ENCODE measurements at places on chromosomes 16 and 17.
A peak's percentile ranks its signal among the peaks of the same experiment; 100 is the strongest.

DNA sequence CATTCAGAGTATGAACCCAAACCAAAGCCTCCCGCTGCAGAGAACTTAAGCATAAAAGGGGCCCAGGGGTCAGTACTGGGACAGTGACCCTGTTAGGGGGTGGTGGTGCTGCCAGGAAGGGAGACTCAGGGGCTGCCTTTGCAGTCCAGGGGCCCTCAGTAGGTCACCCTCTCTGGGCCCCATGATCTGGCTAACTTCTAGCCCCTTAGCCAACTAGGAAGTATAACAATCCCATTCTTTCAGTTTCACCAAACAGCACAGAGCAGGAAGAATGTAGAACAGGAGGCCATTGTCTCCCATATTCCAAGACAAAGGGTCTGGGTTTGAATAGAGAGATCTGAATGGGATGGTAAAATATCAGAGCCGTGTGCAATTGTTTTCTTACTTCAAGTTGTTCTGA is 378.6 kb upstream of the C16orf82 start:
- no peak for DNase-seq

GRCh38 chr17:82252511-82253178 is 20.9 kb downstream of the CSNK1D start:
- DNase-seq, result no peak

GRCh38 chr17:48995304-48995973 is 1.7 kb upstream of the IGF2BP1 start:
- no peak for DNase-seq

DNA sequence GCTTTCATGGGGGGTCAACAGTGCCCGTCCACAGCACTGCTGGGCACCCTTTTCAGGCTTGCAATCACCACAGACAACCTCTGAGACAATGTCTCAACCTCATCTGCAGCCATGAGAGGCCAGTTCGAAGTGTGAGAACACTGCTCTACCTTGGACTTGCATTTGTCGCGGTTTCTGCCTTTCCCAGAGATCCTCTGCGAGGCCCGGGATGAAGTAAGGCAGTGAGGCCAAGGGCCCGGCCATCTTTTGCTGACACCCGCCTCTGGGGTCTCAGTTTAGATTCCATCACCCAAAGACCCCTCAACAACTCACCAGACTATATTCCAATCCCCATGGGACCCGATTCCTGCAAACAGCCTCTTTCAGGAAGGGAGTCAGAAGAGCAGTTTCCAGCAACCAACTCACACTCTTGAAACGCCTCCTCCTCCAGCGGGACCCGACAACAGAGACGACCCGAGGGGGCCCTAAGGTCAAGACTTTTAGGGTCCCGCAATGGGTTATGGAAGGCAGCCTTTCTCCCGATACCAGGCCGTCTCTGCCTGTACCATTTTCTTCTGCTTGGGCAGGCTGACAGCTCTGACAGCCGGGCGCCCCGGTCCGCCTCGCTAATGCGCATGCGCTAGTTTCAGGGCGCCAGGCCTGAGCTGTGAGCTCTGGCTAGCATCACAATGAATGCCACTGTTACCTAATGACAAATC is 576.0 kb downstream of the KCNJ18 start:
- no peak for DNase-seq

GRCh38 chr17:56440419-56440818 is 153.1 kb upstream of the NOG start:
- DNase-seq, result peak; percentile 71

DNA sequence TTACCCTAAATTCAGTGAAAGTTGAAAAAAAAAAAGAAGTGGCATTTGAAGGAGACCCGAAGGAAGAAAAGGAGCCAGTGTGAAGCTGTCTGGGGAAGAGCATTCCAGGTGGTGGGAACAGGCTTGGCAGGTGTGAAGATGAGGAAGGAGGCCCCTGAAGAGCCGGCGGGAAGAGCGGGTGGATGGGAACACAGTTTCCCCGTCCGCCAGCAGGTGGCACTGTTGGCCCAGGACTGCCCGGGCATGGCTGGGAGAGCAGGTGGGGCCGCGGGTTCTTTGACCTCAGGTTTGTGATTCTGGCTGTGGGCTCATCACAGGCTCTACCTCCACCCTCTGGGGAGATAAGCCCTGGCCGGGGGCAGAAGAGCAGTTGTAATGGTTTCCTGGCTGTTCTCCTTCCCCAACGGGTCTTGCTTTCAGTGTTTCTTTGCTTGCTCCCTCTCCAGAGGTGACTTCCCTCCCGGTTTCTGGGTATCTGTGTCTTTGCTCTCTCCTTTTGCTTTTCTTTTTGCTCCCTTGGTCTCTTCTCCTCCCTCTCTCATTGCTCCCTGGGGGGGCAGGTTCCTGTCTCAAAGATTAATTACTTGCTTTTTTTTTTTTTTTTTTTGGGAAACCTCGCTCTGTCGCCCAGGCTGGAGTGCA is 32.3 kb downstream of the RAP1GAP2 start:
- peak; percentile 29 for DNase-seq

GRCh38 chr17:73782641-73783381 is 138.6 kb upstream of the SDK2 start:
- DNase-seq, result no peak

DNA sequence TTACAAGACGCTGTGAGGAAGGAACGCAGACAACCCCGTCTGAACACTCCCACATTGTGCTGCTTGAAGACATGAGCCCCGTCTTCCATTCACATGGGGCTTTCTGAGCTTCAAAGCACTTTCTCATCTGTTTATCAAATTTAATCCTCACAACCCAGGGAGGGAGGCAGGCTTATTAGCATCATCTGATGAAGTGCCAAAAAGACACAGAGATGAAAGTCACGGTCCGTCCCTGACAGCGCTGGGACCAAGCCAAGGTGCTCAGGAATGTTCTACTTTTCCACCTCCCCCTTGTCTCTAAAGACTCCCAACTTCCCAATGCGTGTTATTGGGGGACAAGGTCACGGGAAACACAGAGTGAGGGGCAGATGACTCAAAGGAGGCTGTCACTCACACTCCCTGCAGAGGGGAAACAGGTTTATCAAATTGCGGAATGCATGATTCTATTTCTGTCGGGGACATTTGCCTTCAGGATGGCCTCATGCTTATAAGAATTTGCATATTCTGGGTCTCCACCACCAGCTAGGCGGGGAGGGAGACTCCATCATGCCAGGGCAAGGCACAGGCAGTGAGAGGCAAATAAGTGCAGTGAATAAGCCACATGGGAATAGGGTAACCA is 10.7 kb downstream of the XYLT1 start:
- DNase-seq, result peak; percentile 58

DNA sequence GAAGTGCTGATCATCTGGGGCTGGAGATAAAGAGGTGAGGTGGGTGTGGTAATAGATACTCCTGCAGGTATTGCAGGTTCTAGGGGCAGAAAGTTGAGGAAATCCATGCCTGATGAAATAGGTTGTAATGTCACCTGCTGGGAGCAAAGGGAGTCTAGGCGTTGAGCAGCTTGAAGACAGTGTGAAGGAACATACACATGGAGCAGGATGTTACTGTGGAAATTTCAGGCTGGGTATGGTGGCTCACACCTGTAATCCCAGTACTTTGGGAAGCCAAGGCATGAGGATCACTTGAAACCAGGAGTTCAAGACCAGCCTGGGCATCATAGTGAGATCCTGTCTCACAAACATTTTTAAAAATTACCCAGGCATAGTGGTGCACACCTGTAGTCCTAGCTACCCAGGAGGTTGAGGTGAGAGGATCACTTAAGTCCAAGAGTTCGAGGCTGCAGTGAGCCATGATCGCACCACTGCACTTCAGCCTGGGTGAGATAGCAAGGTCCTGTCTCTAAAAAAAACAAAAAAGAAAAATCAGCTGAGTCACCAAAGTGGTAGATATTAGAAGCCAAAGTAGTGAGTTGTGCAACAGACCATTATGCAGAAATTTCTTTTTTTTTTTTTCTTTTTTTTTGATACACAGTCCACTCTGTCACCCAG is 9.1 kb upstream of the CRYBA1 start:
- DNase-seq, result peak; percentile 70

DNA sequence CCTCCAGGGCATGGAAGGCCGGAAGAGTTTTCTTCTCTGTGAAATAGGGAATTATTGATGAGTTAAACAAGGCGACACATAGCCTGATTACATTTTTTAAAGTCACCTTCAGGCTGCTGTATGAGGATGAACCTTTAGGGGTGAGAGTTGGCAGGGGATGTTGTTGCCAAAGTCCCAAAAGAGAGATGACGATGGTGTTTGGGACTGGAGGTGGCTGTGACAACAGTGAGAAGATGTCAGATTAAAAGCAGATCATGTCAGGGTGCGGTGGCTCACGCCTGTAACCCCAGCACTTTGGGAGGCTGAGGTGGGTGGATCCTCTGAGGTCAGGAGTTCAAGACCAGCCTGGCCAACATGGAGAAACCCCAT is 16.8 kb upstream of the ASGR2 start:
- DNase-seq, result no peak

DNA sequence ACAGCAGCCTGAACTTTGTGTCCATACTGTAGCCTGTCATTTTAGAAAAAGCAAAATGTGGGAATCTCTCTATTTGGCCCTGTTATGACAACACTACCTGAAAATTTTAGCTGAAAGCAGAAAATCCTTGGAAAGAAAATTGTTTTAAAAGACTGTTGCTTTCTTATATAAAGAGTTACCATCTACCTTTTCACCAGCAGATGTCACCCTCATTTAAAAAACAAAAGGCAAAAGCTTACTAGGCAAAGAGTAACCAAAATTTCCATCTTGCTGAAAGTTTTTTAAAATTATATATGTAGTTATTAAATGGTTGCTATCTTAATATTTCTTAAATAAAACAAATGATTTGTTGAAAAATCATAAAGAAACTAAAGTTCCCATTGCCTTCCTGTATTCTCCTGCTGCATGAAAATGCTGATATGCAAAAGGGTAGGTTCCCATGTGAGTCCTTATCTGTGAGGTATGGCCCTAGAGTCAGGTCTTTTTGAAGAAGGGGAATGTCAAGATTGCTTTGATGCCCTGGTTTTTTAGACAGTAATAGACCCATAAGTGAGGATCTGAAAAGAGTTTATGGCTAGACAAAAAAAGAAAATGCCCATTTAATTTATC is 61.0 kb downstream of the TNRC6C start:
- DNase-seq, result peak; percentile 47

GRCh38 chr17:73412914-73413313 is 101.1 kb upstream of the CDC42EP4 start:
- no peak for DNase-seq

- no peak for DNase-seq
Measured at GRCh38 chr17:29711588-29712385, 89.1 kb upstream of the CORO6 start.

- peak; percentile 28 for DNase-seq
Measured at GRCh38 chr16:8655184-8655717, 19.2 kb upstream of the ABAT start.

GRCh38 chr16:84194470-84195200 is 3.7 kb downstream of the ADAD2 start:
- DNase-seq, result no peak

- DNase-seq, result no peak
Measured at GRCh38 chr16:1134776-1135458, 18.0 kb upstream of the CACNA1H start.

GRCh38 chr16:86363057-86363490 is 147.3 kb upstream of the FOXF1 start:
- DNase-seq, result peak; percentile 99

DNA sequence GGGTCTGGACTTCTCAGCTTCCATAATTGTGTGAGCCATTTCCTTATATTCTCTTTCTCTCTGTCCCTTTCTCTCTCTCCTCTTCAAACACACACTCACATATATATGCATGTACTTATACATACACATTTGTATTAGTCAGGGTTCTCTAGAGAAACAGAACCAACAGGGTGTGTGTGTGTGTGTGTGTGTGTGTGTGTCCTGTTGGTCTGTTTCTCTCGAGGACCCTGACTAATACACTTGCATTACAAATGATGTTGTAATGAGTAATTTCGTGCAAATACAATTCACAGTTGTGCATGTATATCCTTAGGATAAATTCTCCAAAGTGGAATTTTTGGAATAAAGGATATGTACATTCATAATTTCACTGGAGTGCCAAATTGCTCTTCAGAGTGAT is 115.3 kb downstream of the NPIPB5 start:
- DNase-seq, result peak; percentile 38

- no peak for DNase-seq
Measured at GRCh38 chr17:59108400-59109102, 1.9 kb upstream of the TRIM37 start.

DNA sequence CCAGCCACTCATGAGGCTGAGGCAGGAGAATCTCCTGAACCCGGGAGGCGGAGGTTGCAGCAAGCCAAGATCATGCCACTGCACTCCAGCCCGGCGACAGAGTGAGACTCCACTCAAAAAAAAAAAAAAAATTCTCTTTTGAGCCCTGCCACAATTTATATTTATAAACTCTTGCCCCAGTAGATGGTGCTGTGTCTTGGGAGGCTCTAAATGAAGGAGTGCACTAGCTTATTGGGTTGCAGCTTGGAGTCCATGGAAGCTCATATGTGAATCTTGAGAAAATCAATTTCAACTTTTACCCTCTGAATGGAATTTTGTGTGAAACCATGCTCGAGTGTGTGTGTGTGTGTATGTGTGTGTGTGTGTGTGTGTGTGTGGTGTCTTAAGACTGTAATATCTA is 420.1 kb downstream of the HS3ST4 start:
- no peak for DNase-seq

DNA sequence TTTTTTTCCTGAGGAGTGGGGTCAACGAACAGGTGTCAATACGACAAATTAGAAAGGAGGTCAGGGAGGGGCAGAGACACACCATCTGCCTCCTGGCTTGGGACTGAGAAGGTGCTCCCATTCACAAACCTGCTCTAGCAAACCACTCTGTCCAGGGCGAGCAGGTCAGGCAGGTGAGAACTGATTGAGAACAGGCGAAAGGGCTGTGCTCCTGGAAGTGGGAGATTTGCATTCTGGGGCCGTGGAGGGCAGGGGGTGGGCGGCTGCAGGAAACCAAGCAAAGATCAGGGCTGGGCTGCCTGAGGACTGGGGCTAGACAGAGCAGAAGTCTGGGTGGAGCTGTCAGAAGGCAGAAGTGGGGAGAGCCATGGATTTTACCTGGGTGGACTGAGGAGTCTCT is 98.9 kb upstream of the NLRP1 start:
- DNase-seq, result no peak

DNA sequence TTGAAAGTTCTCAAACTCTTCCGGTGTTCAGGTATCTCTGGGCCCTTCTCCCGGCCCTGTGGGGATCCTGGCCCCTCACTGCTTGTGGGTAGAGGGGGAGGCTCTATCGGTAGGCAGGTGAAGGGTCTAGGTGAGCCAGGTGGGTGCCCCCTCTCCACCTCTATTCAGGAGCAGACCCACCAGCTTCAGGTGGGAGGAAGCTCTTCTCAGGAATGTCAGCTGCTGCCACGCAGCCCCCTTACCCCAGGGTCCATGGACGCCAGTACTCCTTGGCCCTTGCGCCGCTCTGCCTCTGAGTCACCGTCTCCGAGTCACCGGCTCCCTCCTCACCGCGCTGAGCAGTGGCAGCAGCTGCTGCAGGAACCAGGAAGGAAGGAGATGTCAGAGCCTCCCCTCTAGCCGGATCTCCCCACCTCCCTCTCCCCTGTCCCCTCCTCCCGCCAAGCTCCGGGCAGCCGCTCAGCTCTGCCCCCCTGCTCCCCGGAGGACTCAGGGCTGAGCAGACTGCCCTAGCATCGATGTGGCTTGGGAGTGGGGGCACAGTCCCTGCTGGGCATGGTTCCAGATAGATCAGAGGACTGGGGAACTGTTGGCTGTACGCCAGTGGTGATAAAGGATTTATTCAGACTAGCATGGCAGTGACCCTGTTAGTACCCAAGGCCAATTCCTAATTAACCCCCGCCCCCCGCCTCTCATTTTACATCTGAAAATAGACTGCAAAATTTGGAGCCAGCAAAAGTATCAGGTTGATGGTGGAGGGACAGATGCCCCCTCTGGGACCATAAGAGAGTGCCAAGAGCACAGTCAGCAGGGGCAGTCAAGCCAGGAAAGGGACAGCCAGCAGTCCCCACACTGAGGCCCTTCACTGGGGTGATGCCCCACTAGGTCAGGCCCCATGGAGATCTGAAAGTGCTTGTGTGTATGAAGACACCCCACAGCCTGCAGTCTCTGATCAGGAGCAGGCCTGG is at the start of gene OSBPL7:
Gene OSBPL7 (minus strand): TSS at position 371 of the 968 bp plus-strand sequence. CDS start 1,516 bp downstream, outside the sequence.
- DNase-seq, result peak; percentile 89

Measured in fibroblast of skin of right biceps (primary cell).